ENCODE measurements at places on chromosomes 4 and X.
A peak's percentile ranks its signal among the peaks of the same experiment; 100 is the strongest.

GRCh38 chr4:139764686-139765310, 99.2 kb downstream of the MGST2 start:
- no peak for DNase-seq

DNA sequence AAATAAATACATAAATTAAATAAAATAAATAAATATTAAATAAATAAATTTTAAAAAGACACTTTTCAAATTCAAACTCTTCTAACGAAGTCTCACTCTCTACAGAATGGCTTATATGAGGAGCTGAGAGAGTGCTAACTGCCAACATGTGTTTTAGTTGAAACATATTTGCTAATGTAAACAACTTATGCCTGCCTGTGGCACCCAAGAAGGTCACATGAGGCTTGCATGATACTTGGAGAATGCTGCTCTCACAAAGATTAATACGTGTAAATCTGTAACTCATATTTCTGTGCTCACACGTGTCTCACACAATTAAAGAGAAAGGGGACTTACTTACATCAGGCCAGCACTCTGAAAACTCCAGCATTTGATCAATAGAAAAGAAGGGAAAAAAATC, 43.2 kb upstream of the PITX2 start:
- DNase-seq: no peak

- no peak for DNase-seq
Observed at GRCh38 chrX:82127228-82128123, 925.6 kb downstream of the SH3BGRL start.

- DNase-seq: no peak
Observed at GRCh38 chr4:114226968-114227760, 247.7 kb upstream of the ARSJ start.

DNA sequence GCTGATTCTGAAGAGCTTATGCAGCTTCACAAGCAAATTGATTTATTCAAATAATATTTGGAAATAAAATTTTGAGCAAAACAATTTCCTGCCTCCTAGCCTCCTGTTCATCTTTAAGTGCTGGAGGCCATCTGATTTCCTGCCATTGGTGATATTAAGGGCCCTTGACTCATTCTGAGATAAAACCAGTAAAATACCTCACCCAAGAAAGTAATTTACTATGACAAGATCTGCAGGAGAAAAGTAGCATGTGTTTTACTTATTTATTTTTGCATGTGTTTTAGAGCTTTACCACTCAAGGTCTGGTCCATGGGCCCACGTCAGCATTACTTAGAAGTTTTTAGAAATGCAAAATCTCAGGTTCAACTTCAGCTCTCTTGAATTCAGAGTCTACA, 67.7 kb downstream of the DCLK2 start:
- no peak for DNase-seq

- no peak for DNase-seq
Observed at GRCh38 chr4:24794480-24794879, 893 bp upstream of the SOD3 start.

DNA sequence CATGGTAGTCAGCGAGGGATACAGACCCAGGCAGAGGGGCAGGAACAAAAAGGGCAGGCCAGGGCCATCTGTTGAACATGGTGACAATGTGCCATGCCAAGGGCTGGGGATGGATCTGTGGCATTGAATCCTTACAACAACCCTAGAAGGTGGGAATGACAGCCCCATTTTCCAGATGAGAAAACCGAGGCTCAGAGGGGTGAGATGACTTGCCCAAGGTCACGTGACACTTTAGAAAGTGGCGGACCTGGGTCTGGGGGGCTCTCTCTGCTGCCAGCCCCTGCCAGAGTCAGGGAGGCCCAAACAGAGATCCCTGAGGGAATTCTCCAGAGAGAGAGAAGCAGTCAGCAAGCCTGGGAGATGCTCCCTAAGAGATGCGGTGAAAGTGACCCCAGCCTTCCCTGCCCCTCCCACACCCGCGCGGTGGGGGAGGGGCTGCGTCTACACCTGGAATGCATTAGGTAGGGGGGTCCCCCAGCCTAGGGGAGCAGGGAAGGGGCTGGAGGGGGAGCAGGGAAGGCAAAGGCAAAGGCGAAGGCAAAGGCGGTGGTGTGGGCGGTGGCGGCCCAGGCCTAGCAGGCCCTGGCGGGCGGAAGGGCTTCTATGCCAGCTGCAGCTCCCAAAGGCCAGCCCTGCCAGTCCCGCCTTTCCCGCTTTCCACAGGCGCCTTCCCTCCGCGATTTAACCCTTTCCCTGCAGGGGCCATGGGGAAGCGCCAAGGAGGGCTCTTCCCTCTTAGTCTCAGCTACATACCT, 13.0 kb downstream of the FGD1 start:
- no peak for DNase-seq

DNA sequence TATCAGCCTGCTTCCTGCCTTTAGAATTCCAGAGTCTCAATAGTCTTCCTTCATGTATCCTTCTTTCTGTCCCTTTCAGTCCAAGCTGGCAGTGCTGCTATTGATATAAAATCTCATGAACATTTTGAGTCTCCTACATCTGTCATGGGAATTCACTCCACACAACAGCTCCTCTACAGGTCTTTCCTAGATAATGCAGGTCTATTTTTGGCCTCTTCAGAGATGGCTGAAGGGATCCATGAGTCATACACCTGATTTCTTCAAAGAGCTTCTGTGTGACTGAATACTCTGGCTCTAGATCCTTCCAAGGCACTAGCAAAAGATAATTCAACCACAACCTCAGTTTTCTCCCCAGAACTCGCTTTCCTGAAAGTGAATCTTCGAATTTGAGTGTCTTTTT, 115.4 kb downstream of the STPG2 start:
- DNase-seq: peak; percentile 2

Measured in A549 (cell line).